Fibroblast of mammary gland (primary cell): ENCODE measurements at places on chromosomes 2 and 18.

DNA sequence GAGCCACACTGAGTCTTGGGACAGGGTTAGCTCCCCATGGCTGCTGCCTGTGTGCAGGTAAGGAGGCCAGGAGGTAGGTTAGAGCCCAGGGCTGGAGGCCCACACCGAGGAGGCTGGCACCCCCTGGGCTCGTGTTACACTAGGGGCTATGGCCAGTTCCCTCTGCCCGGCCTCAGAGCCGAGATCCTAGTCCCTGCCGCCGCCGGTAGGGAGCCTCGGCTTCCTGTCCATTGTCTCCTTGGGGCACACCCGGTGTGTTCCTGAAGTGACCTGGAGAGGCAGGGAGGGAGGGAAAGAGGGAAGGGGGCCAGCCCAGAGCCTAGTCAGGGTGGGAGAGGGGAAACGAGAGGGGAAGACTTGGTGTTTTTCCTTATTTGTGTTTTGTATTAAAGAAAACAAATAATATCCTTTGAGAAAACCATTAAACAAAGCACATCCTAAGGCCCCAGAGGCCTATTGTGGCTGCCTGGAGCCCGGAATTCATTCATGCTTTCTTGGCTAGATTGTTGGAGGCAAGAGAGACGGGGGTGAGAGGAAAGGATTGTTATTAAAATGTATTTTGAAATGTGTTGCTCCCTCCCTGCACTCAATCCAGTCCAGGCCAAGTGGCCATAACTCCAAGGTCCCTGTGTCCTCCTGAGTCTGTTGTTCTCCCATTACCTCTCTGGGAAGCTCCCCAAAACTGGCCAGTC is 170.7 kb downstream of the CTIF start:
- no peak for DNase-seq

GRCh38 chr2:233075966-233076339 is 15.8 kb downstream of the INPP5D start:
- no peak for DNase-seq

GRCh38 chr2:236818281-236819045 is 248.8 kb downstream of the ACKR3 start:
- no peak for DNase-seq

GRCh38 chr2:2656115-2657011 is 325.3 kb upstream of the MYT1L start:
- DNase-seq: no peak

DNA sequence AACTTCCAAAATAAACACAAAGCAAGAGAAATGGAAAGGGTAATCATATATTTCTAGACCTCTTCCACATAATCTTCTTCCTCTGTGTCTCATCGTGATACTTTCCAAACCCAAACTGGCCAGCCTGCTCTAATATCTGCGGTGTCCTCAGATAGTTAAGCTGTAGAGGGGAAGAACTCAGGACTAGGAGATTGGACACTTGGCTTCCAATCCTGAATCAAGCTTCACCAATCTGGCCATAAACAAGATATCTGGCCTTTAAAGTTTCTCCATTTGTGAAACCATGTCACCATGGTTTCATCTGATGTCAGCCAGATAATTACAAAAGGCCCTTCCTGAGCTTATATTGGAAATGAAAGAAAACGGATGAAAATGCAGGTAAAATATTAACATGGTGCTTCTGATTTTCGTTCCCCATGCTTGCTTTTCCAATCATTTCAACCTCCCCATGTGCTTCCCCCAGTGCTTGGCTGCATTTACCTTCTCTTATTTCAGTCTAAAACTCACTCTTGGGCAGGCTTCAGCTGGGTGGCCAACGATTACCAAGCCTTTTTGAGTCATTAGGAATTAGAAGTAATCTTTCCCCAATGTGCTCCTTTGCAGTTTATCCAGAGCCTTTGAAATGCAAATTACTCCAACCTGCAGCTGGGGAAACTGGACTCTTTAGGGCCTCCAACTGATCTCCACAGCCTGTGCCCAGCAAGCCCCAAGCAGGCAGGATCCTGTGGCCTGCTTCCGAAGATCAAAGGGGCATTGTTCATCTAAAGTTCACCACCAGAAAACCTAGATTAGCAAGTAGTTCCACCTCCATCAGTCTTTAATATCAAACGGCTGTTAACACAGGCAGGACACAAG is 44.5 kb upstream of the MYCN start:
- no peak for DNase-seq

DNA sequence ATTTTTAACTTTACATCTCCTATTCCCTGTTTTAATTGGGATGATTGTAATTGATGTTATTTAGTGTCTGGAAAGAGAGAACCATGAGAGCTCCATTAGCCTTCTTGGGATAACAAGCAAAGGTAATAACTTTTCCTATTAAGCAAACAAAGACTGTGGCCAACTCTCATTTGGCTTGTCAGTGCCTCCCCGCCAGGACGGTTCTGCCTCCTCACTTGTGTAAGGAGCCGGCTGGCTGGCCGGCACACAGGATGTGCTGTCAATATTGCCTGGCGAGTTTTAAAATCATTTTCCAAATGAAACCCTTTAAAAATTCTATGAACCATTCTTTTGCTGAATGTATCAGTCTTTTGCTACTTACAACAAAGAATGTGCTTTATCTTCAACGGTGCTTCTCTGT is 898.3 kb downstream of the CPS1 start:
- no peak for DNase-seq

- peak; percentile 58 for DNase-seq
Measured at GRCh38 chr2:174325373-174326160, 9.2 kb upstream of the SP9 start.
